Sigmoid colon (tissue), 7 donors: ENCODE measurements at places on chromosomes 4 and X. TPM values are rescaled to one million over a fixed set of nuclear protein-coding genes. Genes with fewer than 3 reads are reported as not detected.

Gene NRK
- 6.1 TPM for total RNA-seq

Gene ZAR1
- not detected for total RNA-seq

Gene DNAAF6
- not detected for total RNA-seq

Gene GPR143
- not detected for total RNA-seq

Gene ANOS1
- 0.55 TPM for total RNA-seq

- no peak overlapping the region for H3K27ac ChIP-seq
- no peak overlapping the region for H3K4me3 ChIP-seq
- DNase-seq, result no peak
- no peaks in the 10 kb centered on the region for H3K4me1 ChIP-seq
- H3K36me3 ChIP-seq, result no peaks in the 10 kb centered on the region
These were observed 8.2 kb upstream of the CNOT6L start for GRCh38 chr4:77827343-77827742.
